ENCODE measurements at places on chromosomes 7 and 10.
A peak's percentile ranks its signal among the peaks of the same experiment; 100 is the strongest.

GRCh38 chr10:118106426-118106825, 59.7 kb upstream of the RAB11FIP2 start:
- DNase-seq: peak; percentile 70

DNA sequence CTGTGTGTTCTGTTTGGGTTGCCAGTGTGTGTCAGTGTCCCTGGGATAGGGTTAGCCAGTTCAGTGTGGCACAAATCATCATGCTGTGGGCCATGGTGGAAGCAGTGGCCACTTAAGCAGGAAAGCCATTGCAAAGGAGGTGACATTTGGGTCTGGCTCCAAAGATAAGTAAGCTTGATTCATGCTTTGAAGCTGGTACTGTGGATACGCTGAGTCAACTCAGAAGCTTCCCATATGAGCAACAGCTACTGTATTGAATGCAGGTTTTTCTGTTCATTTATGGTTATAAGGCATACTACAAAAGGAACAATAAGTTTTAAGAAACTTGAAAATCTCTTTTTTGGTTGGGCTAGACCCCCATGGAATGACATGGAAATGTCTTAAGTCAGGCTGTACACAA, 143.1 kb downstream of the BMPER start:
- DNase-seq: peak; percentile 56

DNA sequence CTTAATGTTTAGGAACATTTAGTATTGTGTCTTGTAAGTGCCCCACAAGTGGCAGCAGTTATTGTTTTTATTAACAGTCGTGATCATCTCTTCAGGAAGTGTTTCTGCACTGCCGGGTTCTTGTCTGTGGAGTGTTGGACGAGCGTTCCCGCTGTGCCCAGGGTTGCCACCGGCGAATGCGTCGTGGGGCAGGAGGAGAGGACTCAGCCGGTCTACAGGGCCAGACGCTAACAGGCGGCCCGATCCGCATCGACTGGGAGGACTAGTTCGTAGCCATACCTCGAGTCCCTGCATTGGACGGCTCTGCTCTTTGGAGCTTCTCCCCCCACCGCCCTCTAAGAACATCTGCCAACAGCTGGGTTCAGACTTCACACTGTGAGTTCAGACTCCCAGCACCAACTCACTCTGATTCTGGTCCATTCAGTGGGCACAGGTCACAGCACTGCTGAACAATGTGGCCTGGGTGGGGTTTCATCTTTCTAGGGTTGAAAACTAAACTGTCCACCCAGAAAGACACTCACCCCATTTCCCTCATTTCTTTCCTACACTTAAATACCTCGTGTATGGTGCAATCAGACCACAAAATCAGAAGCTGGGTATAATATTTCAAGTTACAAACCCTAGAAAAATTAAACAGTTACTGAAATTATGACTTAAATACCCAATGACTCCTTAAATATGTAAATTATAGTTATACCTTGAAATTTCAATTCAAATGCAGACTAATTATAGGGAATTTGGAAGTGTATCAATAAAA, 22.2 kb downstream of the PLA2G12B start:
- no peak for DNase-seq

GRCh38 chr7:140168816-140169215, 8.0 kb downstream of the KDM7A start:
- no peak for DNase-seq

DNA sequence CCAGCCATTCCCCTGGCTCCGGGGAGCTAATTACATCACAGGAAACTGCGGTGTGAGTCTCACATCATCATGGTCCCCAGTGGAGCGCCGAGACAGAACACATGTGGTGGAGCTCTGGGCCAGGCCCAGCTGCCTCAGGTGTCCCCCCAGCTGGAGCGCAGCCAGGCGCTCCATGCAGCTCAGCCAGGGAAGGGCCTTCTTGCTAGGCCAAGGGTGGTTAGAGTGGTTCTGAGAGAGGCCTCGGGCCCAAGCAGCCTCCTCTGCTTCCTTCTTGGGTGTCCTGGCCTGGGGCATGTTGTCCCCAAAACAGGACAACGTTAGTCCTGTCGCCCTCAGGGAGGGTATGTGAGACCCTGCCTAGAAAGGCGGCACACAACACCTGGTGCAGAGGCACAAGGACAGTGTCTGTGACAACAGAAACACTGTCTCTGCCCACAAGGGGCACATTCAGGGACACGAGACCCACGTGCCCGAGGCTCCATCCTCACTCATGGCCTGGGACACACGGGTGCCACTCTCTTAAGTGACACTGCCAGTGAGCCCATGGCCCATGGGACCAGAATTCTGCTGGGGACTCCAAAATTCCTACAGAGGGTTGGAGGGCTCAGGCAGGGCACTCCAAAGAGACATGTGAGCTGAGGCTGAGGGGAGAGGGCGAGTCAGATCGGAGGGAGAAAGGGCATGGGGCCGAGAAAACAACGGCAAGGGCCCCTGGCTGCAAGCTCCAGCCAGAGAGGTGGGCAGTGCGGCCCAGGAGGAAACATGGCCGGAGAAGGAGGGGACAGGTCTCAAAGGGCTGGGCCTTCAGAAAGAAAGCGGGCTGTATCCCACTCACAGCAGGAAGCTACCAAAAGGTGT, 37.0 kb upstream of the RET start:
- DNase-seq: no peak

- no peak for DNase-seq
These were observed 65.6 kb downstream of the FOXI2 start for GRCh38 chr10:127802531-127803095.

DNA sequence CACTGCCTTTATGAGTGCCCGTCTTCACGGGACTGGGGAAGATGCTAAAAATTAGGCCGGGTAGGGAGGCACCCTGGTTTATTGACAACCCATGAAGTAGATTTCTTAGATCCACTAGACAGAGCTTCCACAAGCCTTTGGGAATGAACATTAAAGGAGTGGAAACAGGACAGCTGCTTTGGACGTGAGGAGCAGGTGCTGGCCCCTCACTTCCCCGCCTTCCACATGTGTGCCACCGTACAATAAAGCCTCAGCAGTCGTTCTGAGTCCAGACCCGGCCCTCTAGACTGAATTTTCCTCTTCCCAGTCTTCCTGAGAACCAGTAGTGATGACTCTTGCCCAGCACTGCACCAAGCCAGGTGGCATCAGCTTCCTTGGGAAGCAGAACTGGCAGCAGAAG, 282.4 kb downstream of the CELF2 start:
- DNase-seq: no peak

DNA sequence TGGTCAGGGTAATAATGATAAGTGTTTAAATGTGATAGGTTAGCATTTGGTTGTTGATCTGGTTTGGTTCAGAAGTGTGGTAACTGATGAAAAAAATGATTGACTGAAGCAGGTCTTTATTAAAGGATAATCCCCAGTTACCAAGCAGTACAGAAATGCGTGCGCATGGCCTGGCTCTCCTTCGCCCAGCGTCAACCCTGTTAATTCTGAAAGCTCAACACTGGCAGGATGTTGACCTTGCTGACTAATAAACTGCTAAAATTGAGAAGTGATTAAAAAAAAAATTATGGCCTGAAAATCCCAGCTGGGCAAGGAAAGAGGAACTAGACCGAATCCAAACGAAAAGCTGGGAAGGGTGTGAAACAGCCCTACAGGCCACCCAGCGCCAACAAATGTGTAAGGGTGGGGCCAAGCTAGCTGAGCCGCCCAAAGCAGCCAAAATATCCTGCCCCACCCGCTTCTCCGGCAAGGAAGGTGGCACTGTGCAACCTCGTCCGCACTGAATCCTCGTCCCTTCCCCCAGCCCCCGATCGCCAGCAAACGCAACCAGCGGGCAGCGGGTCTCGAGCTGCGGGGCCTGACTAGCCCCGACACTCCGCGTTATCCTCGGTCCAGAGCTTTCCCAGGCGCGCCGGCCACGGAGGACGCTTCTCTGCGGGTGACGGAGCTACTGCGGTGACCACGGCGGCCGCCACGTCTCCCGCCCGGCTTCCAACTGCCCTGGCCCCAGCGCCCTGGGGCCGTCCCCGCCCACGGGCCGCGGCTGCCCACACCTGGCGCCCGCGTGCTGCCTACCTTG, 561 bp downstream of the SHTN1 start:
- peak; percentile 77 for DNase-seq

DNA sequence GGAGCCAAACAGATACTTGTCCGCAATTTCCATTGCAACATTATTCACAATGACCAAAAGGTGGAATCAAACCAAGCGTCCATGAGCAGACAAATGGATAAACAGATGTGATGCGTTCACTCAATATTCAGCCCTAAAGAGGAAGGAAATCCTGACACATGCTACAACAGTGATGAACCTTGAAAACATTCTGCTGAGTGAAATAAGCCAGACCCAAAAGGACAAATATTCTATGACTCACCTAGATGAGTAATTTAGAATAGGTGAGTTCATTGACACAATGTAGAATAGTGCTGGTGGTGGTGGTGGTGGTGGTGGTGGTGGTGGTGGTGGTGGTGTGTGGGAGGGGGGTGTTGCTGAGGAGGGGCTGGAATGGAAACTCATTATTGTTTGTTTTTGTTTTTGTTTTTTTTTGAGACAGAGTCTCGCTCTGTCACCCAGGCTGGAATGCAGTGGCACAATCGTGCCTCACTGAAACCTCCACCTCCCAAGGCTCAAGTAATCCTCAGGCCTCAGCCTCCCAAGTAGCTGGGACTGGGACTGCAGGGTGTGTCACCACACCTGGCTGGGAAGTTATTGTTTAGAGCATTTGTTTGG, 28.6 kb downstream of the SMKR1 start:
- DNase-seq: no peak

DNA sequence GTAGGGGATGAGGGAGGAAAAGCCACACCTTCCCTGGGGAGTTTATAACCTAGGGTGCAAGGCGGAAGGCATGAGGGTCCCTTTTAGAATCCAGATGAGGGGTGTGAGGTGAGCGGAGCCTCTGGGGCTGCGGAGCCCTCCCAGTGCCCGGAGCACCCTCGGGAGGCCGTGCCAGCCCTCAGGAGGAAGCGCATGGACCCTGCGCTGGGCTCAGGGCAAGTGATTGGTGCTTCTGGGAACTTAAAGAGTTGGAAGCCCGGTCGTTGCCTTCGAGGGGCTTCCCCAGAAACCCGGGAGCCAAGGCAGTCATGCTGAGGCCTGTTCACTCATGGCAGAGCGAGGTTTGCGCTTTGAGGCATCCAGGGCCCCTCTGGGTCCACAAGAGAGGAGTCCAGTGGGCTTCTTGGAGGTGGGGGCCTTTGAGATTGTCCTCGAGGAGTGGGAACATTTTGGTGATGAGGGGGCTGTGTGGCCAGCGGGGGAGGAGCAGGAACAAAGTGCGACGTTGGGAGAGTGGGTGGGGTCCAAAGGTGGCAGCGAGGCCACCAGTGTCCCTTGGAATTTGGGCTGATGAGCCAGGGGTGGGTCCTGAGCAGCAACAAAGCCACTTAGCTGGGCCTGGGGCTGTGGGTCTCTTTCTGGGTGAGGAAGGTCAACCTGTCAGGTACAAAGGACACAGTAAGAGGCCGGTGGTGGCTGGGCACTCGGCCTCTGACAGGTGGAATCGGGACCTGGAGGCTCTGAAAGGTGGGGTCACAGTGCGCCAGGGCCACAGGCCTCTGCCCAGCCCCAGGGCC, 79.9 kb downstream of the MKI67 start:
- no peak for DNase-seq

- DNase-seq: no peak
These were observed 85.6 kb upstream of the PDCD4 start for GRCh38 chr10:110786172-110786571.
